ENCODE measurements at places on chromosomes 7 and 10.

DNA sequence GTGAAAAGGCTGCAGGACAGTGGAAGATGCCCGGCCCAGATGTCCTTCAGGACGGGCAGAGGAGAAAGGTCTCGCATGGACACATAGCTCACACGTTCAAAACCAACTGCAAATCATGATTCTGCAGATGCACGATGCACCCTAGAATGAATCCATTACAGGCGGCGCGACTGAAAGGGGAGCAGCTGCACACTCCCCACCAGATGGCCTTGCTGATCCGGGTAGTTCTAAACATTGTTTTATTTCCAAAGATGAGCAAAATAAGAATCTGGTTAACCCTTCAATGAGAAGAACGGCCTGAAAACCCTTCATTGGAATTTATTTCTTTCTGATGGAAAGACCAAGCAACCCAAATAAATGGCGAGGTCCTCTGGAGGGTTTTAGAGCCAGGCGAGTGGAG is 33.8 kb downstream of the CHST15 start:
- no peak for DNase-seq

DNA sequence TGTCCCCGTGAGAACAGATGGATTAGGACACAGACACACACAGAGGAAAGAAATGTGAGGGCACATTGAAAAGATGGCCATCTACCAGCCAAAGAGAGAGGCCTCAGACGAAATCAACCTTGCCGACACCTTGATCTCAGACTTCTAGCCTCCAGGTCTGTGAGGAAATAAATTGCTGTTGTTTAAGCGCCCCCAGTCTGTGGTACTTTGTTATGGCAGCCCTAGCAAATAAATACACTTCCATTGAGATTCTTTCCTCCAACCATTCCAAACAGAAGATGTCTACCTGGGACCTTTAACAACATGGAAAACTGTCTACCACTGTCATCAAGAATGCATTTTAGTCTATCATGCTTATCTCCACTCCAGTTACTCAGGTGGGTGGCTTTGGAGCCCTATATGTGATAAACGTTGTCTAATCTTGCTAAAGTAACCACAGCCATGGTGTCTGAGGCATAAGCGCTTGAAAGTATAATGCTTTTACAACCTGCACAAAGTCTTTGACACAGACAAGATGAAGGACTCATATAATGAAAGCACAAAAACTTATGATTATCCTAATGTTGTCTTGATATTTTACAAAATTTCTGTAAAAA is 244.3 kb downstream of the MTERF1 start:
- no peak for DNase-seq

GRCh38 chr7:47905076-47905920 is 43.0 kb downstream of the PKD1L1 start:
- no peak for DNase-seq

DNA sequence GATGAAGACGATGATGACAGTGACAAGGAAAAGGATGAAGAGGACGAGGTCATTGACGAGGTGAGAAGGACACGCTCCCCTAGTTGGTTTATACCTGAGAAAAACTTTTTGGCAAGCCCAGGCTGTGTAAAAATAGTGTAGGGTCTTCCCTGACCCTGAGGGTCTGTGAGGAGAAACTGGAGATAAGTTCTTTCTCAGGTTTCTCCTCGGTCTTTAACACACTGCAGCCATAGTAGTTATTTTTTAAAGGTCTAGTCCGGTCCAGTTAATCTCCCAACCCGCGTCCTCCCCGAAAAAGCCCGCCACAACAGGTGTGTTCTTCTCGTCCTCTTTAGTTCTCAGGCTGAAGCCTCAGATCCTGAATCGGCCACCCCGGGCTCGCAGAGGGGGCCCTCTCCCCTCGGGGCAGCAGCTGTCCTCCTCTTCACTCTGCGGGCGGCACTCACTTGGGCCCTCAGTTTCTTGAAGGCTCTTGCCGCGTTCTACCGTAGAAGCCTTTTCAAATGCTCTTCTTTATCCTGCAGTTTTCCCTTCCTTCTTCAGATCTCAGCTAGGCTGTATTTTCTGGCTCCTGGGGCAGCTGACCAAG is 411 bp downstream of the BCCIP start:
- DNase-seq: peak; percentile 4

DNA sequence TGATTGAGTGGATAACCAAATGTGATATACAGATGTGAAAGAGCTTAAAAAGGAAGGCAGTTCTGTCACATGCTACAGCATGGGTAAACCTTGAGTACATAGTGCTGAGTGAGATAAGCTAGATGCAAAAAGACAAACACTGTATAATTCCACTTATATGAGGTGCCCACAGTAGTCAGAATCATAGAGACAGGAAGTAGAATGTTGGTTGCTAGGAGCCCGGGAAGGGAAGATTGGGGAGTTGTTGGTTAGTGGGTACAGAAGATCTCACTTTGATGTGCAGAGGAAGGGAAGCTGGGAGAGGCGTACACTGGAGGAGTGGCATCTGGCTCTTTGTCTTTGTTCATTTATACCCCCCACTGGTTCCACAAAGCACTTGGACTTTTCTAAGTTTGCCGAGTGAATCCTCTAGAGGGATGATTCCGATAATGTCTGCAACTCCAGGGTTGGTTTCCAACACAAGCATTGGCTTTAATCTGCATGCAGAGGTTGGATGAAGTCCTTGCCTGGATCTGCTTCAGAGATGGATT is 39.5 kb downstream of the TSPAN14 start:
- DNase-seq: no peak

DNA sequence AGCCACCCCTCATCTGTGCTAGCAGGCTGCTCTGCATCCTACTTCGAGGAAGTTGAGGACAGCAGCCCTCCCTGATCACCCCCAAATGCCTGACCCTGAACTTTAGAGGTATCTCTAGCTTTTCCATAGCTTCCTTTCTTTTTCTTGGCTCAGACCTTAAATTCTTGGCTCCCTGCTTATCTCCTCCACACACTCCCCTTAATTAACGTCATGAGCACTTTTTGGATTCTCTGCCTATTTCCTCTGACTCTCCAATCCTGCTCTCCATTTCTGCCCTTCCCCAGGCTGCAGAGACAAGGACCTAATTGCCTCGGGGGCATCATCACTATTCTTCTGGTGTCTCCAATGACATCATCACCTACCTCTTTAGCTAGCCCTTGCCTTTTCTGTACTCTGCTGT is 40.8 kb upstream of the SEC61G start:
- DNase-seq: no peak

DNA sequence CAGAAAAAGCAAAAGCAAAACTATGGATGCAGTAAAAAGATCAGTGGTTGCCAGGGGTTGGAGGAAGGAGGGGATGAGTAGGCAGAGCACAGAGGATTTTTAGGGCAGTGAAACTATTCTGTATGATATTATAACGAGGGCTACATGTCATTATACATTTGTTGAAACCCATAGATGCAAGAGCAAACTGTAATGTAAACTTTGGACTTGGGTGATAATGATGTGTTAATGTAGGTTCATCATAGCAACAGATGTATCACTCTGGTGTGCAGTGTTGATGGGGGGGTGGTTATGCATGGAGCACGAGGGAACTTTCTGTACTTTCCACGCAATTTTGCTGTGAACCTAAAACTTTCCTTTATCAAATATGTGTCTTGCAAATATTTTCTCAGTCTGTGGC is 23.2 kb downstream of the SLK start:
- no peak for DNase-seq

DNA sequence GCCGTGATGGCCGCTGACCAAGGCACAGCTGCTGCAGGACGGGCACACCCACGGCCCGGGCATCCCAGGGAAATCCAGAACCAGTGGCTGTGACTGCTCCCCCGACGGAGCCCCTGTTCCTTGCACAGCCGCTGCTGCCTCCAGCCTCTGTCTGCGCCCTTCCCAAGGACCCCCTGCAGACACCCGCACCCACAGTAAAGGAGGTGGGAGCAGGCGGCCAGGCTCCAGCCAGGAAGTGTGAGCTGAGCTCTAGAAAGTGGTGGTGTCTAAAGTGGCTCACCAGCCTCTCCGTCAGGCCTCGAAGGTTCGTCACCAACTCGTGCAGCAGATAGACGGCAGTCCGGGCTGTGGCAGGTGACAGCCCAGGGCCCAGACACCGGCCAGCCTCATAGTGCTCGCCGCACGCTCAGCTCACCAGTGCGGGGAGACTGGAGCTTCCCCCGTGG is 306.7 kb downstream of the DNAJB6 start:
- DNase-seq: no peak

- no peak for DNase-seq
Observed at GRCh38 chr10:131083915-131084790, 227.4 kb downstream of the TCERG1L start.

GRCh38 chr10:90007226-90007625 is 305.8 kb downstream of the KIF20B start:
- DNase-seq: no peak

DNA sequence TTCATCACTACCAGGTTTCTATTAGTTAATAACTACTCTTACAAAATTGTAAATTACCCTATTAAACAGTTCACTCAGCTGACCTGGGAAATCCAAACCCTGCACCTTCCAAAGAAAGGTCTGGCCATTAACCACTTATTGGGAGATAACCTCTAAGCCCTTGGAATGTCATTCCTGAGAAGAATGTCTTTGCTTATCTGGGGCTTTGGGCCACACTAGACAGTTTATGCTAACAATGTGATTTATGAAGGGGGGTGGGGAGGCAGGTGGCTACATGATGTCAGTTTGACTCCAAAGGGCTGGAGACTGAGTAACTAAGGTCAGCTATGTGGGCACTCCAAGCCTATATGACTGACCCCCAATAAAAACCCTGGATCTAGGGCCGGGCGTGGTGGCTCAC is 50.7 kb downstream of the AKR1D1 start:
- no peak for DNase-seq

GRCh38 chr7:36659172-36659516 is 65.2 kb downstream of the AOAH start:
- no peak for DNase-seq

DNA sequence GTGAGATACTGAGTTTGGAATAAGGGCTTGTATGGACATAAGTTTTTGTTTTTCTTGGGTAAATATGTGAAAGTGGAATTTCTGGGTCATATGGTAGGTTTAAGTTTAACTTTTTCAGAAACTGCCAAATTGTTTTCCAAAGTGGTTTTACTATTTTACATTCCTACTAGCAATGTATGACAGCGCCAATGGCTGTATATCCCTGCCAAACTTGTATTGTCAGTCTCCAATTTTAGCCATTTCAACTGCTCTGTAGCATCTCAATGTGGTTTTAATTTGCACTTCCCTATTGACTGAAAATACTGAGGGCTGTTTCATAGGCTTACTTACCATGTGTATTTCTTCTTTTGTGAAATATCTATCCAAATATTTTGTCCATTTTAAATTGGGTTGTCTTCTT is 90.5 kb upstream of the ZNF32 start:
- DNase-seq: no peak

DNA sequence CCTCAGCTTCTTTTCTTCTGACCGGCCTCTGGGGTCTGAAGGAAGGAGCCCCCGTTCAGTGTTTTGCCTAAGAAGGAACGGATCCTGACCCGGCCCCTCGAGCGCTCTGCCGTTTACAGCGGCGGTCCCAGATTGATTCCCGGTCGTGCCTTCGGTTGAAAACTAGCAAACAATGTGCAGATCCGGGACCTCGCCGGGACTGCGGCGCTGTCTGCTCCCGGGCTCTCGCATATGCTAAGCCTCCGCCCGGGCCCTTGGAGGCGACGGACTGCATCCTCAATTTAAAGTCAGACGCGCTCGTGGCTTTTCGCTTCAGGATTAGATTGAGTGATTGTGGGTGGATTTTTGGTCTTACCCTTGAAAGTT is 559 bp downstream of the DBF4 start:
- DNase-seq: peak; percentile 40

DNA sequence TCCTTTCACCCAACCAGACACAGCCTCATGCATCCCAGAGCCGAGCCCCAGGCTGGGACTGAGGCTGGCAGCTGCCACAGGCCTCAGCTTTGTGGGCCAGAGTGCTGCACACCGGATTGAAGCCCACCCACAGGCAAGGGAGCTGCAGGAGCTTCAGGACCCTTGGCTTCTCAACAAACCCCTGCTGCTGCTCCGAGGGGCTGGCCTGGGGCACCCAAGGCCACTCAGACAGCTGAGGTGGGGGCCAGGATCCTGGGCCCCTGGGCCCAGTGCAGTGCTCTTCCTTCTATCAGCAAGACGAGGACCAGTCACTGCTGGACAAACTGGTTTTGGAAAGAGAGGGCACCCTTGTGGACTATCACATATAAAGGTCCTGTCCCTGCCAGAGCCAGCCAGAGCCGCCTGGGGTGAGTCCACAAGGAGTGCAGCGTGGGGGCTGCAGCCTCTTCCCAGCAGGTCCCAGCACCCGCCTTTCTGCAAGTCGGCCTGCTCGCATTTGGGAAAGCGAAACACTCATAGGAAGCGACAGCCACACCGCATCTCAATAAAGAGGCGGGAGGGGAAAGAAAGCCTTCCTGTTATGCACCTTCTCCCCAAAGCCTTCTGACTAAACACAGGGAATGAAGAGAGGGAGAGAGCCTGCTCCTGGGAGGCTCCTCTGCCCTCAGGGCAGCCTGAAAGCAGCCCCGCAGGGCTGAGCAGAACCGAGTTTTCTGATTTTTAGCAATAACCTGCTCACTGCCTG is 9.5 kb upstream of the TCERG1L start:
- no peak for DNase-seq

DNA sequence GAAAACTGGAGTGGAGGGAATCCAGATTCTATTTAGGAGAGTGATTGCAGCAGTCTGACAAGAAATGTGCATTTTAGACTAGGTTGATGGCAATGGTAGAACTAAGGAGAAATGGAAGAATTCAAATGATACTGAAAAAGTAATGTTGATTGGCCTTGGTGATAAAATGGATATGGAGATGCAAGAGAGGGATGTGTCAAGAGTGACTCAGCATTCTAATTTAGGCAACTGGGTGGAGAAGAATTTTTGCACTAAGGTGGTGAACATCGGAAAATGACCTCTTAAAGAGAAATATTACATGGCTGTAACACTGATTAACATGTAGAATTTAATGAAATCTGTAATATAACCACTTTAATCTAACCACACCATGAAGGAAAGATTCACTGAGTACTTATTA is 806.5 kb downstream of the PHTF2 start:
- DNase-seq: no peak

GRCh38 chr10:77086081-77086480 is 551.5 kb downstream of the KCNMA1 start:
- DNase-seq: no peak

DNA sequence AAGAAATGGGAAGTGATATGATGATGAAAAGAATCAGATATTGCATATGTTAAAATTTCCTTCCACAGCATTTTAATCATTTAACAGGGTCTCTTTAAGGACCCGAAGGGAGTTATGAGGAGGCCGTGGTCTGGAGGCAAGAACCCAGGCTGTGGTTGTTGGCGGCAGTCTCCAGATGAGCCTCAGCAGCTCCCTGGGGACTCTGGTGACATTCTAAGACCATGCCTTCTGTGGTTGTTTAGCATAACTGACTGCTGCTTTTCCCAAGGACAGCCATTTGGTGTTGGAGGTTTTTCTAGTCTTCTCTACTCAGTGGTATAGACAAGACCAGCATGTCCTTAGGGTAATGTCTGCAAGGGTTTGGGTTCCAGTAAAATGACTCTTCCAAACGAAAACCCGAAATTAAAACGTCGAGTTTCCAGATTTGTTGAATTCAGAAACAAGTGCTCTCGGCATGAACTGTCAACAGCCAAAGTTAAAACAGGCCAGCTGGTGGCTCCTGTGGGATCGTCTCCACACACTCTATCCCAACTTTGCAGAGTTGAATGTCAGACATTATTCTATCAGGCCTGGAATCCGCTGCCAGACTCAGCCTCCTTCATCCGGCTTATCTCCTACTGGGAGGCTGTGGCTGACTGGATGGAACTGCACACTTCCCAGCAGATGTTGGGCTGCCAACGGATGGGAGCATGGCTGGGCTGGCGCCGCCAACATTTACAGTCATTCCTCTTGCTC is 183.1 kb downstream of the TAX1BP1 start:
- no peak for DNase-seq

- no peak for DNase-seq
Observed at GRCh38 chr10:133104068-133104962, 16.6 kb downstream of the ADGRA1 start.

All from activated CD4-positive, alpha-beta T cell treated with anti-CD3 and anti-CD28 coated beads, Interleukin-2, amount 50 U/mL, for 1 hour (primary cell).